ENCODE measurements at places on chromosomes 13 and 19.

DNA sequence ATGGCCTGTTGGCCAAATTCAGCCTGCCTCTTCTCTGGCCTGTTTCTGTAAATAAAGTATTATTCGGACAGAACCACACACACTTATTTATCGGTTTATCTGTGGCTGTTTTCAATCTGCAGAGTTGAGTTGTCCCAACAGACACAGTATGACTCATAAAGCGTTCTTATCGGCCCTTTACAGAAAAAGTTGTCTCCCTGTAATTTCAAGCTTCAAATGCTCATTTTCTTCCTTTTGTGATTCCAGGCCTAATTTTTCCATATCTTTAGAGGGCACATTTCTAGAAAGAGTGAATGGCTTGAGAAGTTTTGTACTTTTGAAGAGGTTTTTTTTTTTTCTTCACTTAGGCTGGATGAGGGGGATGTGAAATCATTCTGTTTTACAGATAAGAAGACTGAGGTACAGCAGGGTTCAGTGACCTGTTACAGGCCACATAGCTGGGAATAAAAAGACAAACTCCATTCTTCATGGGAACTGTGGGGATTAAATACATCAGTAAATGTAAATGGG, 440.9 kb downstream of the TSHZ3 start:
- DNase-seq = no peak

DNA sequence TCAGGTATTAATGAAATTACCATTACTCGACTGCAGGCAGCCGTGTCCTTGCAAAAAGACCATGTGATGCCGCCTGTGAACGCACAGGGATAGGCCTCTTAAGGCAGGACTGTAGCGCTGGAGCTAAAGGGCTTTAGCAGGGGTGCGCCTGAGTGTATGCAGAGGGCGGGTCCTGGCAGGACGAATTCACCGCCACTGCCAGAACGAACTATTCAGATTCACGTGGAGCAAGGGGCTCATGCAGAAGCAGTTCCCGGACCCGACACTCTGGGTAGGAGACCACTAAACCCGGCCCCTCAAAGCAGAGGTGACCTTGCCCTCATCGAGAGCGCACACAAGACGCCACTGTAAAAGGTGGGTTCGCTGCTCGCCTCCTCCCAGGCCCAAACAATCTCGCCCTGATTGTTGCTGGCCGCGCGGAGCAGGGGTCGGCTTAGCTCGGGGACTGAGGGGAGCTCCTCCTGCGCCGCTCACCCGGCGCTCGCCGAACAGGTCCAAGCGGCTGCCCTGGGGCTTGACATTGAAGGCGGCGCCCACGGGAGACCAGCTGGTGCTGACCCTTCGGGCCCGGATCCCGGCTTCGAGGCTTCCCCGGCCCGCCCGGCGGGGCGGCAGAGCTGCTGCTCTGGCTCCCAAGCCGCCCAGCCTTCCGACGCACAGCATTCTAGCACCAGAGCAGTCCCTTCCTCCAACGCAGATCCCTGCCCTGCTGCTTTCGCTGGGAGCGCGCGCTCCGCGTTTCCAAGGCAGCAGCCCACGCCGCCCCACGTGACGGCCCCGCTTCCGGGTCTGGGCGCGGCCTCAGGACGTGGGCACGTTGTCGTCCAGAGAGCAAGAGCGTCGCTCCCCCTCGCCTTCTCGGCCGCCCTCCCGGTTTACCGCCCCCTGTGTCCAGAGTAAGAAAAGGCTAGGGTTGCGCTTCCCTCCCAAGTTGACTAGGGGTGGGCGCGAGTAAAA, at the start of gene MIPEP:
TSS of gene MIPEP (minus strand) at position 743 of the 957 bp plus-strand sequence. CDS start at position 663, 80 bp downstream.
- DNase-seq = peak; percentile 89

- DNase-seq = no peak
Observed at GRCh38 chr13:66367356-66367755, 862.8 kb downstream of the PCDH9 start.

GRCh38 chr13:50873991-50874390, 30.5 kb upstream of the DLEU7 start:
- no peak for DNase-seq

DNA sequence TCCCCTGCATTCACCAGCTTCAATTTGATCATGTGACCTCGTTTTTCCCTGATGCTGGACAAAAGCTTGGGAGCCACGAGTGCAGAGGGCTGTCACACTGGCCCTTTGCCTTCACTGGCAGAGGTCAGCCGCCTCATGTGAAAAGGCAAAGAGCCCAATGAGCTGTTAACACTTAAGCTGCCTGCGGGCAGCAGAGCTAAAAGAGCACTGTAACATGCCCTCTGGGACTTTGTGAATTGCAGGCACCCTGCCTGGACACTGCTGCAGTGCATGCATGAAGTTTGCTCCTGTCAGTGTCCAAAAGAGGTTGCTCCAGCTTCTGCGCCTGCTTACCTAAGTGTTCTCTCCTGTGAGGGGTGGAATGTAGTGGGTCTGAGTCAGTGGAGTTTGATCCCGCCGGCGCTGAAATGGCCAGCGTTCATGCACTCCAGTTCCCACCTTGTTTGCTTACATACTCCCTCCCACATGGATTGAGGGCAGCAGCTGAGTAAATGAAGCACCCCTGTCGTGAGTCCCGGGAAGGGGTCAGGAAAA, 193.7 kb downstream of the RFC3 start:
- DNase-seq = no peak
